ENCODE measurements at places on chromosomes 7 and 10. TPM values are rescaled to one million over a fixed set of nuclear protein-coding genes. Genes with fewer than 3 reads are reported as not detected.

Gene SLC13A1
- total RNA-seq, result not detected

Gene MYH16
- under 0.01 TPM for total RNA-seq

Gene TCERG1L
- not detected for total RNA-seq

Gene OR9A2
- not detected for total RNA-seq

Gene ANXA8L1
- 183 TPM for total RNA-seq

Gene AGR2
- 279 TPM for total RNA-seq

Gene AMPH
- not detected for total RNA-seq

Gene DDIT4
- 2,091 TPM for total RNA-seq

Gene ADRB1
- total RNA-seq, result 4.0 TPM

Gene BMPER
- 0.48 TPM for total RNA-seq

Gene PRPS1L1
- total RNA-seq, result not detected

Gene IMPDH1
- 66.0 TPM for total RNA-seq

Gene NEBL
- 9.2 TPM for total RNA-seq

Gene VIPR2
- total RNA-seq, result not detected

Gene BBIP1
- 17.1 TPM for total RNA-seq

Gene ATP6V1F
- 146 TPM for total RNA-seq

Gene HOXA3
- total RNA-seq, result 1.7 TPM

Gene TMEM120A
- 27.3 TPM for total RNA-seq

Gene CACUL1
- total RNA-seq, result 23.7 TPM

Gene SPDYE8
- not detected for total RNA-seq

Gene ZNF22
- total RNA-seq, result 8.1 TPM
